ENCODE measurements at places on chromosomes 6 and 20. TPM values are rescaled to one million over a fixed set of nuclear protein-coding genes. Genes with fewer than 3 reads are reported as not detected.

- no peak overlapping the region for H3K4me3 ChIP-seq
- peak overlapping the region; percentile 5 for H3K27ac ChIP-seq
- DNase-seq = peak; percentile 69
- H3K27me3 ChIP-seq = no peaks in the 10 kb centered on the region
Observed at GRCh38 chr6:1894954-1895353, 285.2 kb downstream of the FOXC1 start.

GRCh38 chr20:1898482-1899240 lies 3.5 kb downstream of the SIRPA start:
- no peak for DNase-seq
- peaks cover 11% of the 10 kb centered on the region for H3K27me3 ChIP-seq
- peaks cover 22% of the 10 kb centered on the region for H3K4me1 ChIP-seq

- H3K27me3 ChIP-seq = no peaks in the 10 kb centered on the region
- H3K4me1 ChIP-seq = peaks cover 15% of the 10 kb centered on the region
- peaks cover 53% of the 10 kb centered on the region for H3K36me3 ChIP-seq
- H3K27ac ChIP-seq = peak overlapping the region; percentile 35
Observed at GRCh38 chr6:56532766-56533551, 109.7 kb downstream of the DST start.

GRCh38 chr6:150346346-150346745 lies 22.5 kb upstream of the IYD start:
- no peaks in the 10 kb centered on the region for H3K4me1 ChIP-seq
- H3K27ac ChIP-seq = no peak overlapping the region
- no peak for DNase-seq
- no peak overlapping the region for H3K4me3 ChIP-seq
- no peaks in the 10 kb centered on the region for H3K27me3 ChIP-seq
- no peaks in the 10 kb centered on the region for H3K36me3 ChIP-seq

GRCh38 chr6:11921017-11921438 lies 91.1 kb upstream of the HIVEP1 start:
- no peak overlapping the region for H3K4me3 ChIP-seq
- no peaks in the 10 kb centered on the region for H3K36me3 ChIP-seq
- peak; percentile 53 for DNase-seq
- peaks cover 12% of the 10 kb centered on the region for H3K4me1 ChIP-seq

TNNC2 gene
- total RNA-seq = 4.6 TPM

INSM1 gene
- total RNA-seq = 1.8 TPM
